ENCODE measurements at places on chromosomes 7 and 10. TPM values are rescaled to one million over a fixed set of nuclear protein-coding genes. Genes with fewer than 3 reads are reported as not detected.

The IFIT3 gene
- total RNA-seq = 6.7 TPM

DNA sequence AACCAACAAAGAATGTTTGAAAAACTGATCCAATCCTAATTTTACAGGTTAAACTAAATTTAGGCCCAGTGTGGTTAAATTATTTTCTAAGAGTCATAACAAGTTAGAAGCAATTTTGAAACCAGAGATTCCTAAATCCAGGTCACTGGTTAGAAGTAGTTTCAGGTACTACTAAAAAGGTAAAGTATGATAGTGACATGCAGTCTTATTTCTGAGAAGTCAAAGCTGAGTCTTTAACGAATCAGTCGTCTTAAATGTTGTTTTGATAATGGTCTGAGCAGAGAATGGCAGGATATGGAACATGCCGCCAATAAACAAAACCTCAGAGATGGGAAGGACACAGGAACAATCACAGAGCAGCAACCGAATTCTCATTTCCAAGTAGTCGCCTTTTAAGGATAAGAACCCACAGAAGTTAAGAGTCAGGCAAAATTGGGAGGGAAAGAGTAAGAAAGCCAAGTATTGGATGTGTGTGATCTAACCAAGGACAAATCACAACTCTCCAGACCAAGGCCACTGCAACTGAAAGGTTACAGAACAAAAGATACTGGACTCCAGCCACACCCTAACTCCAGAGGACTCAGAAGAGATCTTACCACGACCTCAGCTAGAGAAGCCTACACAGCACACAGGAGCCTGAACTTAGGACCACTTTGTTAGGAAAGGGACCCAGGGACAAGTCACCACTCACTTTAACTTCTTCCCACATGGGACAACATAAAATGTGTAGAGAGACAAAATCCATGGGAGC lies 19.7 kb downstream of the TMEM243 start:
- no peak overlapping the region for H3K4me3 ChIP-seq
- H3K36me3 ChIP-seq = peaks cover 72% of the 10 kb centered on the region
- H3K27me3 ChIP-seq = no peaks in the 10 kb centered on the region

GRCh38 chr7:25098096-25099046 lies 26.7 kb downstream of the CYCS start:
- DNase-seq = peak; percentile 63
- peaks cover 13% of the 10 kb centered on the region for H3K4me1 ChIP-seq
- no peak overlapping the region for H3K27ac ChIP-seq
- no peaks in the 10 kb centered on the region for H3K27me3 ChIP-seq
- no peak overlapping the region for H3K4me3 ChIP-seq

- DNase-seq = no peak
- H3K4me1 ChIP-seq = peaks cover 5% of the 10 kb centered on the region
- no peak overlapping the region for H3K4me3 ChIP-seq
- no peaks in the 10 kb centered on the region for H3K36me3 ChIP-seq
These were observed 48.0 kb upstream of the CAMK2B start for GRCh38 chr7:44373418-44373740.

- H3K4me1 ChIP-seq = no peaks in the 10 kb centered on the region
- H3K4me3 ChIP-seq = no peak overlapping the region
- H3K27me3 ChIP-seq = peaks cover 8% of the 10 kb centered on the region
- no peaks in the 10 kb centered on the region for H3K36me3 ChIP-seq
- DNase-seq = no peak
- H3K27ac ChIP-seq = no peak overlapping the region
These were observed 4.0 kb upstream of the MMP21 start for GRCh38 chr10:125779403-125780327.

The BRI3 gene
- total RNA-seq = 90.0 TPM

The TMEM213 gene
- total RNA-seq = 0.39 TPM

The SLC26A4 gene
- total RNA-seq = 18.3 TPM

The EPO gene
- total RNA-seq = not detected

GRCh38 chr7:133258174-133258573 lies 5.3 kb downstream of the EXOC4 start:
- no peaks in the 10 kb centered on the region for H3K27me3 ChIP-seq
- peaks cover 44% of the 10 kb centered on the region for H3K4me1 ChIP-seq
- peaks cover 2% of the 10 kb centered on the region for H3K36me3 ChIP-seq
- no peak for DNase-seq
- no peak overlapping the region for H3K27ac ChIP-seq
- no peak overlapping the region for H3K4me3 ChIP-seq

- H3K4me1 ChIP-seq = peaks cover 61% of the 10 kb centered on the region
- H3K4me3 ChIP-seq = peak overlapping the region; percentile 87
- peak; percentile 75 for DNase-seq
- peaks cover 3% of the 10 kb centered on the region for H3K36me3 ChIP-seq
- no peaks in the 10 kb centered on the region for H3K27me3 ChIP-seq
These were observed 53.1 kb upstream of the KDM7A start for GRCh38 chr7:140229591-140230515.

DNA sequence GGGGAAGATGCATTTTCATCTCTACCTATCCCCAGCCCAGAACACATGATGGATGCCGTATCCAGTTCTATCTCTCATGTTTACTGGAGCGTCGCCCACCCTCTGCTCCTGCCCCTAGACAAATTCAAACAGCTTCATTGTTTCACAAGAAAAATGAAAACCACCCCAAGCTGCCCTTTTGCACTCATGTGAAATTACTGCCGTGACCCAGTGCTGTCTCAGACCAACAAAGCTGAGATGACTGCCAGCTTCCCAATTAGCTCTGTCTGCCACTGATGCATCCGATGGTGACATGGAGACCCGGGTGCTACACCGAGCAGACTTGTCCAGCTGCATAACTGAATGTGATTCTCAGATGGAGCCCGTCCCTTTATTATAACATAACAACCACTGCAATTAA lies 67.7 kb downstream of the FOXI2 start:
- no peaks in the 10 kb centered on the region for H3K36me3 ChIP-seq
- no peak overlapping the region for H3K27ac ChIP-seq
- H3K4me1 ChIP-seq = no peaks in the 10 kb centered on the region
- no peak overlapping the region for H3K4me3 ChIP-seq
- no peak for DNase-seq

The CLCN1 gene
- not detected for total RNA-seq

GRCh38 chr7:17097668-17098297 lies 200.7 kb upstream of the AHR start:
- no peaks in the 10 kb centered on the region for H3K36me3 ChIP-seq
- peaks cover 6% of the 10 kb centered on the region for H3K4me1 ChIP-seq
- H3K4me3 ChIP-seq = no peak overlapping the region
- DNase-seq = no peak

The EVX1 gene
- 0.07 TPM for total RNA-seq
